NCI-H1417 treated with DMSO at 0.1 percent for 48 hours (cell line): ENCODE measurements at places on chromosomes 5 and 9.

GRCh38 chr9:89425024-89425805, 72.7 kb downstream of the SEMA4D start:
- DNase-seq = no peak

DNA sequence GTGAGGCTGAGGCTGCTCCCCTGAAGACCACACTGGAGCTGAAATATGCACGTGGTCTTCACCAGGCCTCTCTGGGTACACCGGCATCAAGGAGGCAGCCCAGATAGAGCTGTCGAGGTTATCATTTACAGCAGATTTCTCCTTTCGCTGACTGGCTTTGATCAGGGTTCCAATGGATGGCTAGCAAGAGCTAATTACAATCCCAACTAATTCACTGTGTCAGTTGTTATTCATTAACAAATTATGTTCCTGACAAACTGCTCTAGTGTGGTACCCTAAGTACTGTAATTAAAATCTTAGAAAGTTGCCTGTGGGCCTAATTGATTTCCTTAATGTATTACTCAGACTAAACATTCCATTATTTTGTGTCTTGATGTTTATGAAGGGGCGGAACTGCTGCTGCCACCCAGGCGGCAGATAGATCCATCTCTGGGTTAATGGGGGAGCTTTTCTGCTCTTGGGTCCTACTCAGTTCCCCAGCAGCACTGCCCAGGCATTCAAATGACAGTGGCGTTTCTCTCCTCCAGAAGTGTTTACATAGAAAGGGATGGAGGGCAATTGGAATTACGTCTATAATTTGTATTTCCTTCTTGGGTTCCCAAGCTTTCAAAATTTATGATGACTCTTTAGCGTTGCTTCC, 71.7 kb upstream of the RAD23B start:
- DNase-seq = no peak

DNA sequence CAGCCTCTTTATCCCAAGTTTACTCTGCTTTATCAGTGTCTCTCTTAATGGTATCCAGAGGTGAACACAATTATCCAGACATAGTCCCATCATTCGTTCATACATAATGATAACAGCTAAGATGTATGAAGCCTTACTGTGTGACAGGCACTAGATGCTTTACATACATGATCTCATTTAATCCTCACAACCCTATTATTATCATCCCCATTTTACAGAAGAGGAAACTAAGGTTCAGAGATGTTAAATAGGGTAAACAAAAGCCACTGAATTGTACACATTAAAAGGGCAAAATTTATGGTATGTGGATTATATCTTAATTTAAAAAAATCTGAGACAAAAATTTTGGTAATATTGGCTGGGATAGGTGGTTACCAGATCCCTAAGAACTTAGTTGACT, 124.1 kb upstream of the TBC1D2 start:
- DNase-seq = no peak

DNA sequence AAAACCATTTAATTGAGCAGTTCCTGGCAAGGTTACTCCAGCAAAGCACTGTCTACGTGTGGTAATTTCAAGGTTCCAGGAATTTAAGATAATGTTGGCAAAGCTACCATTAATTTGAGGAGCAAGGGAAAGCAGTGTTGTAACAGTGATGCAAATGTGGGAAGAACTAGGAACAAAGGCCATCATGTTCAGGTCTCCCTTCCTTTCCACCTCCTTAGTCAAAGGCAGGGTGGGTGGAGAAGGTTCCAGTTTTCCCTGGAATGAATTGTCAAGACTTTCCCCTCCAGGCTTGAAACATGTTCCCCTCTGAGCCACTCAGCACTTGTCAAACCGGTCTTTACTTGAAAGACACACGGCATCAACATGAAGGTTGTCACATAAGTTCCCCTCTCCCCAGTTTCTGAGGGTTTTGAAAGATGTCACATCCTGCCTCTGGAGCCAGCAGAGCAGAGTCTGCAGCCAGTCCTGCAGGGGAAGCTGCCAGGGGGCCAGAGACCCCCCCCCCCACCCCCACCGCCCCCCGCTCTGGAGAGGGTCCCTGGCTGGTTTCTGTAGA, 226.0 kb downstream of the GAS1 start:
- DNase-seq = no peak

DNA sequence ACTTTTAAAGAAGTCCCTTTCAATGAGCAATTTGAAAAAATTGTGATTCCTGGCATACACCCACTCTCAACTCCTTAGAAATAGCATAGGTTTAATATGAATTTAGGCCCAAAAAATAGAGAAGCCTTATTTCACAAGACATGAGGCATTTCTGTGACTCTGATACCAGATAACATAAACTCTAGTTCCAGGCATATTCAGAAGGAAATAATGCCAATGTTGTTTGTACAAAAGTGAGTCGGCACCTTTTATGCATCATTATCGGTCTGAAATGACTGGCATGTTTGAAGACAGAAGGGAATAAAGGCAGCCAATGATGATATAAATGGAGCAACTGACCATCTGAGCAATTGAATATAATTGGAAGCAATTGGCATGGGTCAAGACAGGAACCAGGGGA, 19.4 kb upstream of the RECK start:
- DNase-seq = no peak

- no peak for DNase-seq
Observed at GRCh38 chr5:33235824-33236223, 204.9 kb upstream of the TARS1 start.
